ENCODE measurements at places on chromosomes 16 and 17.

DNA sequence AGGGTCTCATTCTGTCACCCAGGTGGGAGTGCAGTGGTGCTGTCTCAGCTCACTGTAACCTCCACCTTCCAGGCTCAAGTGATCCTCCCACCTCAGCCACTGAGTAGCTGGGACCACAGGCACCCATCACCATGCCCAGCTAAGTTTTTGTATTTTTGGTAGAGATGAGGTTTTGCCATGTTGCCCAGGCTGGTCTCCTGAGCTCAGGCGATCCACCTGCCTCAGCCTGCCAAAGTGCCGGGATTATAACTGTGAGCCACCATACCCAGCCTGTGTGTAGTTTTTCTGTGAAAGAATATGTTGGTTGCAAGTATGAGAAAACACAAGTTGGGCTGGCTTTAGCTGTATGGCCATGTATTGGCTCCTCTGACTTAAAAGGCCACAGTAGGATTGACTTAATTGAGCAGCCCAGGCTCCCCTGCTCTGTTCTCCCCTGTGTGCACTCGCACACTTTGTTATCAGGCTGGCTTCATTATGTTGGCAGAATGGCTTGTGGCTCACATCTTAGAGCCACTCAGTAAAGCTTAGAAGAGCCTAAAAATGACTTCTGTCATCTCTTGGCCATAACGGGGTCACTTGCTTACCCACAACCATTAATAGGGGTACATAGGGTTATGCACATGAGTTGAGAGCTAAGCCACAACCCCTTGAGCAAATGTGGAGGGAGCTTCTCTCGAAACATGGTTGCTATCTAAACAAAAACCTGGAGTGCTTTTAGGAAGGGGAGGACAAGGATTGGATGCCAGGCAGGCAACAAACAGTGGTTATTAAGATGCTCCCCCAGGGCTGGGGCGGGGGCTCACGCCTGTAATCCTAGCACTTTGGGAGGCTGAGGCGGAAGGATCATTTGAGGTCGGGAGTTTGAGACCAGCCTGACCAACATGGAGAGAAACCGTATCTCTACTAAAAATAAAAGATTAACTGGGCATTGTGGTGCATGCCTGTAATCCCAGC, 6.1 kb downstream of the HAPSTR1 start:
- no peak for ATAC-seq

GRCh38 chr17:64291268-64291851, 28.3 kb upstream of the TEX2 start:
- ATAC-seq: no peak

- ATAC-seq: no peak
These were observed 32.1 kb downstream of the ZFHX3 start for GRCh38 chr16:73015612-73016487.

DNA sequence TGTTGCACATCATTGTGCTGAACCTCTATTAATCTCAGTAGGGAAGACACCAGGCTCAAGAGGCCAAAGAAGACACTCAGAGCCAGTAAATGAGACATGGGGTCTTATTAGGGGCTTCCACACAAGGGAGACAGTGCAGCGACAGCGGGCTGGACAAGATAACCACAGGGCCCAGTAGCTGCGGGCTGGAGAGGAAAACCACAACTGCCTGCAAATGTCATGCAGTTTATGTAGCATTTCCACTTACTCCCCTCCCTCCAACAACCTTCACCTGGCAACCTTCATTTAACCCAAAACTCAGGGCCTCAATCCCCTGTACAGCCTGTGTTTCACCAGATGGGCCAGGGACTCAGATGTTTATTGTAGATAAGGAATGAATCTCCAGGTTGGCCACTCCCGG, 185.6 kb downstream of the UTP18 start:
- no peak for ATAC-seq

DNA sequence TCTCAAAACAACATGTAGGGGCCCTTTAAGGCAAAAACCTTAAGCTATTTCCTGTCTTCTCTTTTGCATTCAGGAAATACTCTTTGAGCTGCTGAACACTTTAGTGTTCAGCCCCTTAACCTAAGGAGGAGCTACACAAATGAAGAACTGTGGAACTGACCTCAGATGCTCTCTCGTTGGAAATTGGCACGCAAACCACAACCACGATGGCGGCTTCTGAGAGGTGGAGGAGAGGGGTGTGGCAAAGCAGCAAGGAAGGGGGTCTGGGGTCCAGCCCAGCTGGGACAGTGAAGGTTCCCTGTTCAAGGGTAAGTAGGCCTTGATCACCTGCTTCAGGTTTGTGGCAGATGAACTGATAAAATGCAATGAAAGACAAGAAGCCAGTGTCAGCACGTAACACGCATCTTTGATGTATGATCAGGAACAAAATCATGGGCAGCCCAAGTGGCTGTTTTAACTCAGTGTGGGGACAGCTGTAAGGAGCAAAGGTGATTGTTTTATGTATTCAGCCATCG, 291.6 kb upstream of the TNRC6C start:
- ATAC-seq: no peak

DNA sequence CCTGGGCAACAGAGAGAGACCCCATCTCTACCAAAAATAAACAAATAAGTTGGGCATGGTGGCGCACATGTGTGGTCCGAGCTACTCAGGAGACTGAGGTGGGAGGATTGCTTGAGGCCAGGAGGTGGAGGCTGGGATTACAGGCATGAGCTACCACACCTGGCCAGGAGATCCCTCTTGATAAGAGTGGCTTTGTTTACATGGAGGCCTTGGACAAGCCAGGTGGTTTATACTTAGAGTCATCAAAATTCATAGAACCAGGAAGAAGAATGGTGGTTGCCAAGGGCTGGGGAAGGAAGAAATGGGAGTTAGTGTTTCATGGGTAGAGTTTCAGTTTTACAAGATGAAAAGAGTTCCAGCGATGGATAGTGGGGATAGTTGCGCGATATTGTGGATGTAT, 8.8 kb upstream of the ZFP1 start:
- no peak for ATAC-seq

DNA sequence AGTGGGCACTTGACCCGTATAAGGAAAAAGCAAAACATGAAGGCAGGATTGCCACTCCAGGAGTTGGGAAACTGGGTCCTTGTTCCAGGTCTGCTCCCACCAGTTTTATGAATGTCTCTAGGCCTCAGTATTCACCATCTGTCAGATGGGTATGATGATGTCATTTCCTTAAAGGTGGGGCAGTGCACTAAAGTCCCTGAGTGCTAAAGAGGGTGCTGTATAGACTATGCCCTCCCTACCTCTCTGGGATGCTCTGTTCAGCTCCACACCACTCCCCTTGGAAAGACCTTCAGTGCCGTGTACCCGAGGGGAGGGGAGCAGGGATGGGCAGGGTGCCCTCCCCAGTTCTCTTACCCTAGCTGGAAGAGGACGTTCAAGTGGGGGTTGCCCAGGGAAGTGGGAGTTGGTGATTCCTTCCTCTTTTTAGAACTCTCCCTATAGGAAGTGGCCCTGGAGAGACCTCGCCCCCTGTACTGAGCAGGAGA, 2.2 kb downstream of the LASP1 start:
- no peak for ATAC-seq

DNA sequence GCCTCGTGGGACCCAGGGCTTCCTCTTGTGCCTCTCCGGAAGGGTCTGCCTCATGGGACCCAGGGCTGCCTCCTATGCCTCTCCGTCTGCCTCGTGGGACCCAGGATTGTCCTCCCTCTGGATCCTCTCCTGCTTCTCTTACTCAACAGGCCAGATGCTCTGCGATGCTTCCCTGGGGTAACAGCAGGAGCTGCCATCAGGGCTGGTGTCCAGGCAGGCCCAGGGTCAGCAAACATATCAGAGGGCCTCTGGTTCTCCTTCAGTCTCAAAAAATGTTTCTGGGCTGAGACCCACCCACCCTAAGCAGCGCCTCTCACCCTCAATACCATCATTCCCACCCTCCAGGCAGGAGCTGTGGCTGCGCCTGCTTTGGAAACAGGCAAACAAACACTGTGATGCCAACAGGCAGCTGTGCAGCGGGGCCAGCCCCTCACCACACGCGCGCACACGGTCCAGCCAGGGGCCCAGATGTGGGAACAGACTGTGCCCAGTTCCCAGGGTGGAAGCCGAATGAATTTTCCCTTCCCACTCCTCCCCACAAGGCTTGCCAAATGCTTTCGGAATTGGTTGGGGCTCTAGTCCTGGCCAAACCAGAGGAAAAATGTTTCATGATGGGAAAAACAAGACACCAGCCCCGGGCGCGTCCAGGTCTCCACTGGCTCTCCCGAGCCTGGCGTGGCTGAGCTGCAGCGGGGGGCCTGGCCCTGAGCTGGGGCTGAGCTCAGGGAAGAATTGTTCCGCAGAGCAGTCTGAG, 11.3 kb downstream of the TIMM22 start:
- ATAC-seq: no peak

GRCh38 chr17:8413328-8413727, 15.7 kb upstream of the RNF222 start:
- ATAC-seq: no peak

GRCh38 chr17:37744961-37745800, at the start of gene HNF1B:
Gene HNF1B (minus strand): TSS chr17:37745059. CDS start chr17:37744884, 175 bp downstream.
- ATAC-seq: no peak

DNA sequence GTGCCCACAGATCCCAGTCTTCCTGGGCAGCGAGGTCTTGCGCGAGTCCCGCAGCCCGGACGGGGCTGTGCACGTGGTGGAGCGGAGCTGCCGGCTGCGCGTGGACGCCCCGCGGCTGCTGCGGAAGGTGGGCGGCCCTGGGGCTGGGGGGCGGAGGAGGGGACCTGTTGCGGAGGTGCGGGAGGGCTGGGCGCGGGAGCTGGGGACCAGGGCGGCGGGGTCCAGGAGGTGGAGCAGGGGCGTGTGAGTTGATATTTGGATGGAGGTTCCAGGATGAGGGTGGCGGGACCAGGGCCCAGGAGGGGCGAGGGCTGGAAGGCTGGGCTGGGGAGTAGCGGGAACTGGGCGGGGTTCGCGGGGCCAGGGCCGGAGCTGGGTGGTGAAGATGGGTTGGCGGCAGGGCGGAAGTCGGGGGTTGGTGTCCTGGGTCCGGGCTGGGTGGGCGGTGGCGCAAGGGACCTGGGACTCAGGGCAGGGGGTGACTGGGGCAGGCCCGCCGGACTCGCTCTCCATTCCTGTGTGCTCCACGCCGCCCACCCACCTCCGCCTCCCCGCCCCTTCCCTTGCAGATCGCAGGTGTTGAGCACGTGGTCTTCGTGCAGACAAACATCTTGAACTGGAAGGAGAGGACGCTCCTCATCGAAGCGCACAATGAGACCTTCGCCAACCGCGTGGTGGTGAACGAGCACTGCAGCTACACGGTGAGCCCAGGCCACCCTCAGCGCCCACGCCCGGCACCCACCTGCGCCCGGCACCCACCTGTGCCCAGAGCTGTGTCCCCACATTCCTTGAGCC, 29.6 kb downstream of the SEC14L5 start:
- peak; percentile 87 for ATAC-seq

- no peak for ATAC-seq
These were observed 12.3 kb downstream of the KCNG4 start for GRCh38 chr16:84227548-84227947.

DNA sequence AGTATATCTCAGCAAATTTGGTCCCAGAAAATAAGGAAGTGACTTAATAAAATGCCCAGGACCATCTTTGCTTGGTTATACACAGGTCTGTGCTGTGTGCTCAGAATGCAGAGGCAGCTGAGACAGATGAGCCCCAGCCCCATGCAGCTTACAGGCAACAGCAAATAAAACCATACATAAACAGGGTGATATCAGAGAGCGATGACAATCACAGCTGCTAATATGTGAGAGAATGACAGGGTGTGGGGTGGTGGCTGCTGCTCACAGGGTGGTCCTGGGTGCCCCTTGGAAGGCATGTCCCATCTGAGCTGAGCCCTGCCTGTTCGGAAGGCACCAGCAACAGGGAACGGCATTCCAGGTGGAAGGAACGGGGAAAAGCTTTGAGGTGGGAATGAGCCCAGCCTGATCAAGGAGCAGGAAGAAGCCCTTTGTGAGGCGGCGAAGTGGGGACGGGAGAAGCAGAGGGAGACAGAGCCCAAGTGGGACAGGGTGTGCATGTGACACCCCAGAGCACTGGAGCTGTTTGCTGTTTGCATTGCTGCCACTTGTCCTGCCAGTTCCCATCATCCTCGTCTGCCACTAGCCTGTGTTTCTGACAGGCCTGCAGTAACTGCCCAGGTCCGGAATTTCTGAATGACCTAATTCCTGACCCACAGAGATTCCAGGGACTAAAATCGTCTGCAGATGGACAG, 150.5 kb downstream of the KATNIP start:
- ATAC-seq: no peak

GRCh38 chr17:74861662-74862107, 2.0 kb upstream of the GRIN2C start:
- no peak for ATAC-seq

GRCh38 chr17:80766290-80766855, 221.7 kb downstream of the RPTOR start:
- no peak for ATAC-seq

- no peak for ATAC-seq
These were observed 9.9 kb downstream of the XYLT1 start for GRCh38 chr16:17460890-17461289.

DNA sequence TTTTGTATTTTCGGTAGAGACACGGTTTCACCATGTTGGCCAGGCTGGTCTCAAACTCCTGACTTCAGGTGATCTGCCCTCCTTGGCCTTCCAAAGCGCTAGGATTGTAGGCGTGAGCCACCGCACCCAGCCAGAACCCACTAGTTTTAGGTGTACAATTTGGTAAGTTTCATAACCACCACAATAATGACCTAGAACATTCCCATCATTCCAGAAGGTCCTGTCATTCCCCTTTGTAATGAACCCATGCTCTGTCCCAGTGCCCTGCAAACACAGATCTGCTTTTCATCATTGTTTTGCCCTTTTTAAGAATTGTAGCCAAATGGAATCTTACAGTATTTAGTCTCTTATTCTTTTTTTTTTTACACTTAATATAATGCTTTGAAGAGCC, 35.6 kb upstream of the IRF8 start:
- no peak for ATAC-seq

DNA sequence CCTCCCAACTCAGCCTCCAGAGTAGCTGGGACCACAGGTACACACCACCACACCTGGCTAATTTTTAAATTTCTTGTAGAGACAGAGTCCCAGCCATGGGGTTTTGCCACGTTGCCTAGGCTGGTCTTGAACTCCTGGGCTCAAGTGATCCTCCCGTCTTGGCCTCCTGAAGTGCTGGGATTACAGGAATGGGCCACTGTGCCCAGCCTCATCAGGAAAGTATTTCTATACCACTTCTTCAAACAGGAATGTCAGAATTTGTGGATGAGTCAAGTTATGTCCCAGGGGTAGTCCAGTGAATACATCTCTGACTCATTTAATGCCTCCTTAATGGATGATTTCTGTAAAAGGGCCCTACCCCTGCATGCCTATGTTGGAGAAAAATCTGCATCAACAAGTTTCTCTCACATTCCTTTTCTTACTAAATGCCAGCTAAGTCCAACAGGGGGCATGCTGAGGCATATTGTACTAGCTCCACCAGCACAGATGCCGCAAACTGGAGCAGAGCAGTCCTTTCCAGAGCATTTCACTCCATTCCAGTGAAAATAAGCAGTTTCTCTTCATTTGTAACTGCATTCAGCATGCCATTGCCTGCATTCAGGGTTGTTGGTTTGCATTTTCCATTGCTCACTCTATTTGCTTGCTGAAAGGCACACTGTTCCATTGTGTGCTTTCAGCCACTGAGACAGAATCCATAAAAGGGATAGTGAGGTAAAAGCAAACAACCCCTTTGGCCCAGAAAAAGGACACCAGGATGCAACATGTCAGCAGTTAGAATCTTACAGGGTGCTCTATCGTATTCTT, 5.3 kb upstream of the CAVIN1 start:
- ATAC-seq: peak; percentile 96

- no peak for ATAC-seq
These were observed 170.6 kb upstream of the CIBAR2 start for GRCh38 chr16:85282842-85283241.

- ATAC-seq: peak; percentile 37
These were observed at the start of gene SIRT7 for GRCh38 chr17:81917565-81918332. Gene SIRT7 (minus strand): TSS chr17:81918176. CDS start chr17:81918131, 45 bp downstream.
